ENCODE measurements at places on chromosomes 5 and 9. TPM values are rescaled to one million over a fixed set of nuclear protein-coding genes. Genes with fewer than 3 reads are reported as not detected.

The C5orf52 gene
- total RNA-seq: not detected

The IRX1 gene
- not detected for total RNA-seq

The SAXO1 gene
- total RNA-seq: not detected

The ABO gene
- total RNA-seq: 0.43 TPM

The ORM2 gene
- not detected for total RNA-seq

The KCNMB1 gene
- total RNA-seq: not detected

The SHISAL2B gene
- not detected for total RNA-seq

The NOTCH1 gene
- 66.1 TPM for total RNA-seq

The QRFP gene
- total RNA-seq: not detected

The HACD4 gene
- under 0.01 TPM for total RNA-seq

The IL31RA gene
- total RNA-seq: 0.11 TPM

The PCDHGA8 gene
- 1.5 TPM for total RNA-seq

The FAXDC2 gene
- 15.5 TPM for total RNA-seq

The CCDC171 gene
- total RNA-seq: 0.65 TPM

The SLC34A1 gene
- not detected for total RNA-seq

The ADAM19 gene
- total RNA-seq: 25.1 TPM

The PLCXD3 gene
- not detected for total RNA-seq

The MPDZ gene
- 126 TPM for total RNA-seq

The C5orf58 gene
- not detected for total RNA-seq

The WDR41 gene
- 80.3 TPM for total RNA-seq

The GRPEL2 gene
- total RNA-seq: 43.9 TPM

The GAS1 gene
- 2.4 TPM for total RNA-seq

The CCDC180 gene
- 2.2 TPM for total RNA-seq

The AHRR gene
- total RNA-seq: 2.0 TPM

The SLC34A3 gene
- not detected for total RNA-seq

The LRRC19 gene
- not detected for total RNA-seq

The AJM1 gene
- total RNA-seq: 0.65 TPM

The LEAP2 gene
- 0.11 TPM for total RNA-seq

The FGFR4 gene
- 3.3 TPM for total RNA-seq

The ADAMTS16 gene
- total RNA-seq: under 0.01 TPM

The CNTNAP3B gene
- total RNA-seq: 162 TPM

The DENND4C gene
- total RNA-seq: 89.9 TPM

The OCLN gene
- total RNA-seq: 0.43 TPM

The LCN12 gene
- 0.11 TPM for total RNA-seq

The OR1Q1 gene
- total RNA-seq: not detected

The NR6A1 gene
- total RNA-seq: 1.3 TPM

The SIT1 gene
- total RNA-seq: not detected

The ZNF454 gene
- total RNA-seq: 0.11 TPM

The CDC42SE2 gene
- total RNA-seq: 67.4 TPM

The SUB1 gene
- 100 TPM for total RNA-seq

The OR13D1 gene
- total RNA-seq: not detected

The TEX48 gene
- total RNA-seq: not detected

The GABRA6 gene
- total RNA-seq: not detected

The DMRT2 gene
- not detected for total RNA-seq

The AK3 gene
- 53.0 TPM for total RNA-seq

The PCDHAC1 gene
- total RNA-seq: 0.11 TPM

The CDKN2B-AS1 gene
- total RNA-seq: 2.2 TPM

The RAB3C gene
- 0.09 TPM for total RNA-seq

The FOXI1 gene
- not detected for total RNA-seq

The EGFLAM gene
- under 0.01 TPM for total RNA-seq

The MCCC2 gene
- total RNA-seq: 32.0 TPM

The NAIP gene
- 3.3 TPM for total RNA-seq

The ANKS6 gene
- total RNA-seq: 21.6 TPM

The UNC5A gene
- total RNA-seq: 0.26 TPM
